HuH-7.5 (cell line): ENCODE measurements at places on chromosomes 1 and 21.

DNA sequence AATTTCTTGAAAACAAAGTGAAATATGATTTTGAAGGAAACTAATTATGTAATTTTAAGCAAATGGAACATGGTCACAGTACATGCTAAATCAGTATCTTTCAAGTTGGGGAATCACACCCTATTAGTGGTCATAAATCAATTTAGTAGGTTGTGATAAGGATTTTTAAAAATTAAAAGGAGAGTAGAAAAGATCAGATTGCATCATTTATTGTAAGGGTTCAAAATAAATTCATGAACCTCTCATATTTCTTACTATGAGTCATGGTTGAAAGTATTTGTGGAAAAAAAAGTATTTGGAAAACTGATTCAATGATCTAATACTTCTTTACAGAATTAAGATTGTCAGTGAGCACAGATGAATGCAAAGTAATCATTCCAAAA is 14.6 kb downstream of the ADSS2 start:
- DNase-seq: no peak

- no peak for DNase-seq
Measured at GRCh38 chr1:2267051-2267830, 39.1 kb downstream of the SKI start.

DNA sequence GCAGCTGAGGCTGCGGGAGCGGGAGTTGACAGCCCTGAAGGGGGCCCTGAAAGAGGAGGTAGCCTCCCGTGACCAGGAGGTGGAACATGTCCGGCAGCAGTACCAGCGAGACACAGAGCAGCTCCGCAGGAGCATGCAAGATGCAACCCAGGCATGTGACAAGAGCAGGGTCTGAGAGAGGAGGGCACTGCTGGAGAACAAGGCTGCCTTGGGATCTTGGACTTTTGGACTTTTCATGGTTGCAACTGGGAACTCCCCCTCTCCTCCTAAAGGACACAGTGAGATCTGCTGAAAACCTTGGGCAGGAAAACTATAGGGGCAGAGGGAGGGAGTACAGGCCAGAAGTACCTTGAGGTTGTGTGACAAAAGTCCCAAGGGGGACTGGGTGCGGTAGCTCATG is 13.5 kb downstream of the CGN start:
- no peak for DNase-seq

DNA sequence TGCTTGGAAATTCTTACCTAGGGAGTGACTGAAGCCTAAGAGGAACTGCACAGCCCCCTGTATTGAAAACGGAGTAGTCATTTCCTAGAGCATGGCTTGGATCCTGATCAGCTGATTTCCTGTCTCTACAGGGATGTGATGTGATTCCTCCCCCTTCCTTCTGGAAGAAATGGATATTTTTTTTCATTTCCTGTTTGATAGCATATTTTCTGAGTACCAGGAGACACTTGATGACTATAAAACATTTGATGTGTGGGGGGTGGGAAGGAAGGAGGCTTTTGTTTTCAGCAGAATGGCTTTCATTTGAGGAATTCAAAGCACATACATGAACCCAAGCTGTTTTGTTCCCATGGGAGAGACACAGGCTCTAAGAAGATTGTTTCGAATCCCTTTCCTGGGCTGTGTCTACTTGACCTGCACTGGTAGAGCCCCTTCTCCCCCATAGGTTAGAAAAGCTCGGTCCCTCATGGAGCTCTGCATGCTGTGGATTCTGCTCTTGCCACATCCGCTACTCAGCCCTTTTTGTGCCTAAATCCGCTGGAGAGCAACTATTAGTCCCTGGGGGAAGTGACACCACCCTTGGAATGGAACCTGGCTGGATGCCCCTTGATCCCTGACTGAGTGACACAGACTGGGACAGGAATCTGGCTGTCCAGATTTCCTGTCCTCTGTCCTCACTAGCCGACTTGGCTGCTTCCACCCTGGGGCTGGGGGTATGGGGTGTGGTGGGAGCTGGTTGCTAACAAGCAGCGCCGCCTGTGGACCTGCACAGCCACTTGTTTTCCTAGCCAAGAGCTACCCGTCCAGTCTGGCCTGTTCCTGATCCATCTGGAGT is 71.8 kb upstream of the MACF1 start:
- DNase-seq: peak; percentile 33

DNA sequence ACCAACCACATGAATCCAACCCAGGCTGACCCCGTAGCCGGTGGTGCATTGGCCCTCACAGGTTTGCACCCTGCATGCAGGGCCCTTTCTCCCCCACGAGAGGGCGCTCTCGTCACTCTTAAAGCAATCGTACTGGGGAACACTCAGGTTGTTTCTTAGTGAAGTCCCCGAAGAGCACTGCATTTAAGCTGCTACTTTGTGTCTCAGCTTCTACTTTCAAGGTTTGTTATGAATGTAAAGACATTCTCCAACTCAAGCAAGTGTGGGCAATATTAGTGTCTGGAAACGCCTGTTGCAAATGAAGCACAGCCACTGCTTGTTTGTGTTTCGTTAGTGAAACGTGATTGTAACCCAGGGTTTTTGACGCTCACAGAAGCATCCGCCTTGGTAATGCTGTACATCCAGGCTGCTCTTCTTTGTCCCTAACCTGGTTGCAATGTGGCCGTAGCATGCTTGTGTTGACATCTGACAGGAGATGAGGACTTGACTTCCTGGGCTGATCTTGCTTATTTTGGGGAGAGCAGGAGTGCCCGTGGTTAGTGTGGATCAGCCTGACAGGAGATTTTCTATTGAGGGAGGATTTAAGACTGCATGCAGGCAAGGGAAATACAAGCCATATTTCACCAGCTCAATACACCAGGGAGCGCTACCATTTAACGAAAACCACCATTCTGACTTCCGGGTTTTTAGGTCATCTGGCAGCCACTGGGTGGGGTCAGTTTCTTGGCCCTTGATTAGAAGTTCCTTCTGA is 79.8 kb downstream of the ST6GALNAC3 start:
- peak; percentile 15 for DNase-seq

- no peak for DNase-seq
Measured at GRCh38 chr1:172764378-172764777, 105.5 kb downstream of the FASLG start.

DNA sequence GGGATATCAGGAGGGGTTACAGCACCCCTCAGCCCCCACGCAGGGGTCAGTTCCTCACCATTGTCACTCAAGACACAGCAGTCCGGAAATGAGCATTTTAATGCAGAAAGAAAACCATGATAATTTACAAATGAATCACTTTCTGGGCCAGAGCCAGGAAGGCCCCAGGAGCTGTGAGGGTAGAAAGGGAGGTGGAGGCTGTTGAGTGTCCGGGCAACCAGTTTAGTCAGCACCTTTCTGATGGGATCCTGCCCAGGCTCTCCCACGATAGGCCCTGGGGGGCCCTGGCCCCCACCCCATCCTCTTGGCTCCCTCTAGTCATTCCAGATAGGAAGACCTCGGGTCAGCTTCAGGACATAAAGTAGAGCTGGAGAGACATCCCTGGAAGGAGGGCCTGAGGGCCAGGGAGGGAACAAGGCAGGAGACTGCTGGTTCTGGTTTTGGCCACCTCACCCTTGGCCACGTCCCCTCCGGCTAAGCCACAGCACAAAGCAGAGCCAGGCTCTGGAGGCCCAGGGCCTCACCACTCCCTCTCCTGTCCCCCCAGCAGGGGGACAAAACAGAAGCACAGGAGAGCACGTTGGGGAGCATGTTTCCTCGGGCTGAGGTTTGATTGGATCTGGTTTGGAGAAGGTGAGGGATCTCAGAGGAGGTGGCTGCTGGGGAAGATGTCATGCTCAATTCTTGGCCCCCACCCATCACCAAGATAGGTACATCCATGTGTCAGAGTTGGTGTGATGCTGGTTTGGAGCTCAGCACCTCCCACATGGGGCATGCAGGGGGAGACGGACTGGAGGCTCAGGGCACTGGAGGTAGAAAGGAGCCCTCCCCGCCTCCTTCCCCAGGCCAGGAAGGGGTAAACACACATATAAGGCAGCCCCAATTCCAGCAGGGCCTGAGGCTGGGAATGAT is 20.6 kb downstream of the ETNK2 start:
- DNase-seq: no peak

DNA sequence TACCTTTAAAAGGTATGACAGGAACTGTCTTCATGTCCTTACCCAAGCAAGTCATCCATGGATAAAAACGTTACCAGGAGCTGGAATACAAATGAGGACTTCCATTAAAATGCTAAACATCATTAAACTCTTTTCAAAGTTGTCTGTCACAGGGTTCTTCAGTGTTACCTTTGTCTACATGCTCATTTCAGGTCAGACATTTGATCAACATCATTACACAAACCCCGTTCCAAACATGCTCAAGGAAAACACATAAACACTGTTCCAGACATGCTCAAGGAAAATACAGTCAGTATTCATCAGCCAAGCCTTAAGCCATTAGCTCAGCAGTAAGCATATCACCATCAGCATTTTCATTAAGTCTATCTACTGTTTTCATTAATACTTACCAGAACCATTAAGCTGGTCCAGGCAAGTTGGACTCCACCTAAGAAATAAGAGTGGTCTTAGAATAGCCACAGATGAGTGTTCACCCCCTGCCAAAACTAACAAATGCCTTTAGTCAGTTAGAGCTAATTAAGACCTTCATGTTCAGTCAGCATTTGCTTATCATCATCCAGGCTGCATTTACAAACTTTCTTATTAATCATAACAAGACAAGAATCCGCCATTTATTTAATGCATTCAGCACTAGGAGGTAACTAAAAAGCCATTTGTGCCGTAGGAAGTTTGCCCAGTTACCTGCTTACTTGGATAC is 2.2 kb downstream of the GAS5 start:
- no peak for DNase-seq

DNA sequence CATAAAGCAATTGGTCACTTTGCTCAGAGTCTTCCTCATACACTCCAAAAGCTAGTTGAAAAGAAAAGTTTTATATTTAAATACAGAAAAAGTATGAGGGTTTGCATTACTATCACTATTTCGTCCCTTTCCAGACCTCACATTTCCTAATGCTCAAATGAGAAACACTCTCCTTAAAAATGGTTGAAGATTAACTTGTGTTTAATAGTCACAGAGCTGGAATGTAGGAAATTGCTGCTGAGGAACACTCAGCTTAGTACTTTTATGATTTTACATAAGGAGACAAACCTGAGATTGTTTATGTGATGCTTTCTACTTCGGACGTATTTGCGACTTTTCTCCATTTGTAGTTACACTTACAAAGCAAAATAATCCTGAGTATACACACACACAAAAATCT is 39.8 kb downstream of the MYSM1 start:
- no peak for DNase-seq

DNA sequence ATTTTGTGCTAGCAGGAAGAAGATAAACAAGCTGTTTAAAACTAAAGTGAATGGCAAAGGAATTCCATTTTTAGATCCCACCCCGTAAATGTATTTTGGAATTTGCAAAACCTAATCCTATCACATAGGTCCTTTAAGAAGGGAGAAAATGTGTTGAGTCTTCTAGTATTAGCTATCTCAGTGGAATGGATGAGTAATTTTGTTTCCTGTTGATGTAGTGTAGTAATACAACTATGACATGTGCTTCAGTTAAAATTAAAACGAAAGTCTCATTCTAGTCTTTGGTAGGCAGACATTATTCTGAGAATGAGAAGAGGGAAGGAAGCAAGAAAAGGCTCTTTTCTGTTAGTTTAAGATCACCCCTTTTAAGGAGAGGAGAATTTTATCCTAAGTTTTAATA is 265.9 kb upstream of the C1orf105 start:
- DNase-seq: no peak

DNA sequence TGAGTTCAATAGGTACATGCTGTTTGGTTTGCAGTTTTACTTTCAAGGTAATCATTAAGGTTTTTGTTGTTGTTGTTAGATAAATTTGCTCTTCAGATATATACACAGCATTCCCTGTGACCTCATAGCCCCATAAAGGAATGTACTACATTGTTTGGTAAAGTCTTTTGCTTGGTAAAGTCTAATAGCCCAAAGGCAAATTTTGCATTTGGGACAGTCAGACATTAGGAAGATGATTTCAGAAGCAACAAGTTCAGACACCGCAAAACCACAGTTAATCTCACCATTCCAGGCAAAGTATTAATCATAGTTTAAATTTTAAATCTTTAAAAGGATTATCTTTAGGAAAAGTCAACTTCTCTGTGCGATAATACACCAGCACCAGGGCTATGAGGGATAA is 32.6 kb upstream of the PYHIN1 start:
- no peak for DNase-seq

DNA sequence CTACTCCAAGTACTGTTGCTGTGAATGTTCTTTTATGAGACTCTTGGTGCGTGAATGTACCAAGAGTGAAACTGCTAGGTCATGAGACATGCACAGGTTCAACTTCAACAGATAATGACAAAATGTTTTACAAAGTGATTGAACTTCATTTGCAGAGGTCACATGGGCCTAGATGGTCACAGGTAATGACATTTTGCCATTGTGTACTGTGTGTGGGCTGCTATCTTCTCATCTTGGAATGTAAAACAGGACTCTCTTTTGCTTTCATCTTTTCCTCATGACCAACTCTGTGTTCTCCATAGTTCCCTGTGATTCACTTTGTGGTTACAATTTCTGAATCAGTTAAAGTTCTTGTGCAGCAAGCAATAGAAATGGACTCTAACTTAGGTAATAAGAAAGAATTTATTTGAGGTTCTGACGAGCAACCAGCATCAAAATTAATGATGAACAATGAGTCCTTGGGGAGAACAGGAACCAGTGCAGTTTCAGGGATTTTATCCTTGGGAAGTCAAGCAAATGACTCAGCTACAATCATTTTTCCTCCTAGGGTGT is 16.2 kb upstream of the TSNAX start:
- no peak for DNase-seq

DNA sequence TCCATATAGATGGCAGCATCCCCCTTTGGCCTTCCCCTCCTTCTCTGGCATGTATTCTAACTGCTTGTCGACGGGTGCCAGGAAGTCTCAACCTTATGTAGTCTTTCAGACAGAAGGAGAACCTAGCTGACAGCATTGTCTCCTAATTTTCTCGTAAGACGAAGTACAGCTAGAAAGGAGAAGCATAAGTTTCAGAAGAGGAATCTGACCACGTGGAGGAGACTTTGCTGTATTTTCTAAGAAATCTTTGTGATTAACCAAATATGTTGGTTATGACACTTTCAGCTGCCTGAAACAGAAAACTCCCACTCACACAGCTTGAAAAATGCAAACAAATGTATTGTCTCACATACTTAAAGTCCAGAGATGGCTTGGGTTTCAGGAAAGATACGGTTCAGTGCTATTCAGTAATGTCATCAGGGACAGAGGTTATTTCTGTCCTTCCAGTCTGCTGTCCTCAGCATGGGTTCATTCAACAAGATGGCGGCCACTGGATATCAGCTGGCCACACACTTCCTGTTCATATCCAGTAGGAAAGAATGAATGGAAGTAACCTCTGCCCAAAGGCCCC is 109.5 kb upstream of the ZNF648 start:
- DNase-seq: no peak

GRCh38 chr1:36372617-36373016 is 13.1 kb downstream of the STK40 start:
- no peak for DNase-seq

GRCh38 chr1:94235189-94236012 is 2.0 kb downstream of the ARHGAP29 start:
- DNase-seq: no peak

DNA sequence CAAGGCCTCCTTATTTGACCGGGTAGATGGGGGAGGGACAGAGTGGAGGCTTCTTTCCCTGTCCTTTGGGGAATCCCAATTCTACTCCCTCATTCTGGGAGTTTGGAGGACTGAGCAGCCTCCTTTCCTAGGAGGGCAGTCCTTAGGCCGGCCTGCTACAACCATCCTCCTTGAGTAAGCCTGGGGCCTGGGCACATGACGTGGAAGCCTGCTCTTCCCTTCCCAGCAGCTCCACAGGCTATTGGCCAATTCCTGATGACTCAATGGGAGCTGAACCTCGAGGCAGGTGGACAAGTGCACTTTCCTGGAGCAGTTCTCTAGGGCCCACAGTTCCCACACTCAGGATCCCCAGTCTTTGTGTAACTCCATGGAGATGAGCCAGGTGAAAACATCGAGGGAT is 3.1 kb downstream of the KCNA10 start:
- DNase-seq: no peak
